Daoy (cell line): ENCODE measurements at places on chromosomes 7 and 10. TPM values are rescaled to one million over a fixed set of nuclear protein-coding genes. Genes with fewer than 3 reads are reported as not detected.

The CLCN1 gene
- 0.23 TPM in 1 of 2 replicates, not detected in the other for total RNA-seq

DNA sequence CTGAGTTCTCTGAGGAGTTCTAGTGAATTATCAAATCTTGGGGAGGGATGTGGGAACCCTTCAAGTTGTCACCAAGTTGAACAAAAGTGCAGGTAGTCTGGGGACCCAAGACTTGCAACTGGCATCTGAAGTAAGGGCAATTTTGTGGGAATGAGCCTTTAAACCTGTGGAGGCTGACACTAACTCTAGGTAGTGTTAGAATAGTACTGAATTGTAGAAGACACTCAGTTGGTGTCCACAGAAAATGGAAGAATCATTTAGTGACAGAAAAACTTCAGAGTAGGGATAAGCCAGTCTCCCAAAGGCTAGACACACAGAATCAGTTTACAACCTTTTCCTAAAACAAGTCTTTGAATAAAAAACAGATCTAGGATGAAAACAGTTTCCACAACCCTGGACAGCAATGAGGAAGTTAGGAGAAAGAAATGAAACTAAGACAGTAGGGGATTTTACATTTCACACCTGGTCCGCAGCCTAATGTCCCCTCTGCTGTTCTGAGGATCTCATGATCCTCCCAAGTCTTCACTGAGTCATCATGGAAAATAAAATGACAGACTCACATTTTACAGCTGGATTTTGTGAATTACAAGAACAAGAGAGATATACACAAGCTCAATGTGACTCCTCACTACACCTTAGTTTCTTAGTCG lies 23.0 kb upstream of the ING3 start:
- DNase-seq = no peak

- no peak for DNase-seq
These were observed 163.3 kb downstream of the MAD1L1 start for GRCh38 chr7:2069472-2069860.

DNA sequence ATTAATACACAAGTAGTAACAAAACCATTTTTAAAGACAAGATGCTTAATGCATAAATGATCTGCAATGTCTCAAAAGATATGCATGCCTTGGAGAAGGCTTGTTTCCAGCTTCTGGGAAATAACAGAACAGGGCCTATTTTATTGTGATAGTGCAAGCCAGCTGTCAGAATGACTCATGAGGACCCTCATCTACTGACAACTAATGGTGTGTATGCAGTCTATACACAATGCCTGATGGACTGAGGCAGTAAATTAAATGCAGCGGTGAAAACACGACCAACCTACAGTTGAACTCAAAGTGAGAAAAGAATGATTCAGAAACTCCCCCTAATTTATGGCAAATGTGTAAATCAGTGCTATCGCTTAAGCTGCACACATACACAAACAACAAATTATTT lies 46.3 kb downstream of the VPS41 start:
- no peak for DNase-seq

The GRM3 gene
- total RNA-seq = not detected in 2 replicates

DNA sequence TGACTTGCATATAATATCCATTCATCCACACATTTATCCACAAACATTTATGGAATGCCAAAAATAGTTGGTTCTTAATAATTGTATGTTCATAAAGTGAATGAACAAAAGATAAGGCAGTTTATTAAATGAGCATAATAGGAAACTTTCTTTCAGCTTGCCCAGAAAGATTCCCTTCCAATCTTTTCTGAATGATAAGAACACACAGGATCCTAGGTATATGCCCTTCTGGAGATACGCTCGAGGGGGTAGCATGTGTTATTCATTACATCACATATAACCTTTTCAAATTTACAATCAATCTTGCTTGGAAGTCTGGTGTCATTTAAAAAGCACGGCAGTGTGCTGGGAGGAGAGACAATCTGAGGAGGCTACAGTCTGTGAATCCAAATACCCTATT lies 80.4 kb upstream of the PDK4 start:
- DNase-seq = no peak

The ELN gene
- 0.06 and 0.23 TPM in 2 replicates for total RNA-seq

The CFAP46 gene
- total RNA-seq = 3.9 and 4.4 TPM in 2 replicates

DNA sequence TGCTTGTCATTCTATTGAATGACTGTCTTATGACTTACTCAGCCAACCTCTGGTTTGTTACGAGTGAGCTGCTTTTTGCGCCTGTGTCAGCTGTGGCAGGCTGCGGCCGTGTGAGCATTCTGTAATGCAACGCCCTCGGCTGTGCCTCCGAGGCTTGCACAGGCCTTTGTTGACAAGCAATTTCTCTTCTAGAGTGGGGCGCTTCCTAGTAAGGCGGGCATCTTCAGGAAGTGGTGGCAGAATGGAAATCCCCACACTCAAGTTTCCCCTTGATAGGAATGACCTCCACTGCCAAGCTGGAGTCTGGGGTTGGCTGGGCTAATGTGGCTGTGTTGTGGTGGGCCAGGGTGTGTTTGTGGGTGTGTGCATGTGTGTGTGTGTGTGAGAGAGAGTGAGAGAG lies 20.2 kb upstream of the TMEM178B start:
- DNase-seq = peak; percentile 88

- DNase-seq = no peak
These were observed 2.4 kb downstream of the CCT6A start for GRCh38 chr7:56053993-56054392.

DNA sequence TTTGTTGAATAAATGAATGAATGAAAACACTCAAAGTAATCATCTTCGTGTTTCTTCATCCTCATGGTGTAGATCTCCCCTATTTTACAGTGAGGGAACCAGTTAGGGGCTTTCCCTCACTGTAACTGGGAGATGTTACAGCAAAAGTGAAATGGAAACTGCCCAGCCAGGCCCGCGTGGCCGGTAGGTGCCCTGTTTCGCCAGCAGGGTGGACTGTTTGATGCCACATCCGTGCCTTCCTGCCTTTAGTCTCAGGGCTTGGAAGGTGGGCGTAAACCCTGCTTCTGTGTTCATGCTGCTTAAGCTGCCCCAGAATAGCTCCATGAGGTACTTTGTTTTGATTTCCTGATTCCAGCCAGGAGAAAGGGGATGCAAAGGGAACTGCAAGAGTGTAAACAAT lies 268.8 kb downstream of the PLXNA4 start:
- DNase-seq = peak; percentile 49

The LIPF gene
- not detected in 2 replicates for total RNA-seq

DNA sequence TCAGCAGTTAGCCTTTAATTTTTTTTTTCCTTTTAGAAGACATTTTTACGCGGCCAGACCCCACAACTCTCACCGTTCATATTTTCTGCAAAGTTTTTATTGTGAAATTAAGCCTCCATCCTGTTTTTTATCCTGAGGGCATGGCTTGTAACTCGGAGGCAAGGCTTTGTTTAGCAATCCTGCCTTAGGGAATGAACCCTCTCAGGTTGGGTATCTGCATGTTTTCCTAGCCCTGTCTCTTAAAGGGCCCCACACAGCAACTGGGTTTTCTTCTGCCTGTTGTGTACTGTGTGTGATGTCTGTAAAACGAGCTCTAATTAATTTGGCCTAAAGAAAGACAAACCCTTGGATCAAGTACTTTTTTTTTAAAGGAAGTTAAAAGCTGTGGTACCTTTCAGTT lies 130.2 kb upstream of the COBL start:
- no peak for DNase-seq

GRCh38 chr7:81506609-81507008 lies 263.2 kb downstream of the HGF start:
- DNase-seq = no peak

The MYL10 gene
- total RNA-seq = not detected in 2 replicates

GRCh38 chr10:6669269-6669859 lies 89.3 kb upstream of the PRKCQ start:
- DNase-seq = peak; percentile 45
